Nasal cavity respiratory epithelium epithelial cell of viscerocranial mucosa (primary cell): ENCODE measurements at places on chromosomes 4 and X. TPM values are rescaled to one million over a fixed set of nuclear protein-coding genes. Genes with fewer than 3 reads are reported as not detected.

Gene NEIL3
- total RNA-seq = 0.43 and 1.4 TPM in 2 replicates

Gene RNF128
- total RNA-seq = 12.3 and 52.8 TPM in 2 replicates

Gene CYP4V2
- total RNA-seq = 2.7 and 16.4 TPM in 2 replicates

Gene MSX1
- under 0.01 and 3.8 TPM in 2 replicates for total RNA-seq

Gene ADRA2C
- total RNA-seq = 0.34 and 0.93 TPM in 2 replicates

Gene SPANXN4
- not detected in 2 replicates for total RNA-seq

Gene EDA2R
- 5.1 and 5.5 TPM in 2 replicates for total RNA-seq

Gene NXF2B
- not detected in 2 replicates for total RNA-seq

Gene PASD1
- total RNA-seq = not detected in 2 replicates

Gene NAP1L3
- not detected in 2 replicates for total RNA-seq

Gene PCDH7
- 19.8 and 95.9 TPM in 2 replicates for total RNA-seq

Gene FAM9B
- not detected in 2 replicates for total RNA-seq

Gene CCNB3
- 0.85 and 1.4 TPM in 2 replicates for total RNA-seq

Gene GLOD5
- total RNA-seq = not detected in 2 replicates

Gene TSPAN5
- 20.5 and 24.0 TPM in 2 replicates for total RNA-seq

Gene SUV39H1
- 1.1 and 1.7 TPM in 2 replicates for total RNA-seq

Gene FMR1NB
- not detected in 2 replicates for total RNA-seq

Gene MAGEA12
- not detected in 2 replicates for total RNA-seq

Gene EDNRA
- total RNA-seq = 4.1 and 8.8 TPM in 2 replicates

Gene S100P
- total RNA-seq = 19.9 and 208 TPM in 2 replicates

Gene MAGEB2
- total RNA-seq = not detected in 2 replicates

Gene GPR143
- 0.64 and 0.68 TPM in 2 replicates for total RNA-seq

Gene XAGE2
- not detected in 2 replicates for total RNA-seq

Gene NUDT10
- total RNA-seq = 0.34 and 0.50 TPM in 2 replicates

Gene PDLIM3
- 0.68 and 0.71 TPM in 2 replicates for total RNA-seq
